Mesendoderm (in vitro differentiated cells): ENCODE measurements at places on chromosomes 5 and 9.

GRCh38 chr5:8458038-8458383 lies 589.1 kb downstream of the MTRR start:
- no peaks in the 10 kb centered on the region for H3K4me1 ChIP-seq
- H3K36me3 ChIP-seq = no peaks in the 10 kb centered on the region
- no peak overlapping the region for H3K27ac ChIP-seq
- no peak overlapping the region for H3K4me3 ChIP-seq
- DNase-seq = no peak

DNA sequence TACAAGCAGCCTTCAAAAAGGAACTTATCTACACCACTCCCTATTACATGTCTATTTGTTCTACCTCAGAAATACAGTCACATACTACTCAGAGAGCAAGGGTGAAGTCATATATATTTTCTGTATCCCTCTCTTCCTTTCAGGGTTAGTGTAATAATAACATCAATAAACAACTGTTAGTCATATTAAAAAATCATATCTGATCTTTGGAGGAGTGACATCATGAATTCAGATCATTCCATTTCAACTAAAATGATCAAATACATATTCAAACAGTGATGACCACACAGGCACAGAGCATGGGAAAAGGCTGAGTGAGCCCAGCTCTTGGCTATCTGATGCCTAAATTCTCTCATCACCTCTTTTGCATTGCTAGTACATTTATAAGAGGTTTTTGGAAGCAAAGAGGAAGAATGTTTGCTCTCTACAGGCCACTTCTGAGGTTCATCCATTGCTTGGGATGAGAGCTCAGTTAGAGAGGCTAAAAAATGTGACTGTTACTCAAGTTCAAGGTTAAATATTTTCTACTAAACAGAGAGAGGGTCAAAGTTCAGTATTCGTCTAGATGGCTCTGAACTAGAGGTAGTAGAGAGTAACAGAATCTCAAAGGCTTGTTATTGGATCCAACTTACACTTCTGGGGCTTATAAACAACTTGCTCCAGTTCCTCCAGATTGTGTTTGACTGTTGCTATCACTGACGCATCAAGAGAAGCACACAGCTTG lies 39.0 kb downstream of the RIGI start:
- no peak for DNase-seq
- H3K27me3 ChIP-seq = no peaks in the 10 kb centered on the region
- H3K36me3 ChIP-seq = peaks cover 3% of the 10 kb centered on the region
- no peak overlapping the region for H3K4me3 ChIP-seq
- H3K4me1 ChIP-seq = no peaks in the 10 kb centered on the region

DNA sequence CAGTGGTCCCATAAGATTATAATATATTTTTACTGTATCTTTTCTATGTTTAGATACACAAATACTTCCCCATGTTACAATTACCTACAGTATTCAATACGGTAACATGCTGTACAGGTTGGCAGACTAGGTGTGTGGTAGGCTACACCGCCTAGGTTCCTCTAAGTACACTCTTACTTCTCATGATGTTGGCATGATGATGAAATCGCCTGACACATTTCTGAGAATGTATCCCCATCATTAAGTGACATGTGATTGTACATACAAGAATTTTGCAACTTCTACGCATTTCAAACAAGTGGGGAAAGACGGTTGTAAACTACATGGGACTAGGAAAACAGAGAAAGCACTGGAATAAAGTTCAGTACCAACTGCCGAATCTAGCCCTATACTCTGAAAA lies 53.3 kb downstream of the SETX start:
- no peak for DNase-seq
- no peaks in the 10 kb centered on the region for H3K27me3 ChIP-seq
- no peak overlapping the region for H3K27ac ChIP-seq
- H3K36me3 ChIP-seq = peaks cover 8% of the 10 kb centered on the region
- peaks cover 2% of the 10 kb centered on the region for H3K4me1 ChIP-seq

DNA sequence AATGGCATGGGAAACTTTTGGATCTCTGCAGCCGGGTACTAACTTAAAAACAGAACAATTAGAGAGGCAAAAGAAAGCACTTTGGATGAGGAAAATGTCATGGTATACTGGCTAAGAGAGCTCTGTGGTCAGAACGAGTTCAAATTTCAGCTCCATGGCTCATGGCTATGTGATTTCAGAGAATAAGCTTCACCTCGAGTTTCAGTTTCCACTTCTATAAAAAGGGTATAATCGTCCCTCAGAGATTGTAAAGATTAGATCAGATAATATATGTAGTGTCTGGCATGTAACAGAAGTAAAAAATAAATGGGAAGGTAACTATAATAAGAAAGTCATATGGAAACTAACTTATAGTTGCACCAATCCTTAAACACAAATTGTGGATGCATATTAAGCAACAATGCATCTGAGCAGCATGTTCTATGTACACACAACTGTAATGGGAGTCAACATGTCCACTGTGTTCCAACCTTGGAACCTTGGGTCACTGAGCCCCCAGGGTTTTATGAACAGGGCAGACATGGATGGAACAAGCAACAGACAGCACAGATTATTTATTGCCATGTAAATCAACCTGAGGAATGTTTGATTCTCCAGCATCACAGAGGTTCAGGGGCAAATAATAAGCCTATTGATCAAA lies 145.4 kb downstream of the MAPKAP1 start:
- no peak for DNase-seq
- no peak overlapping the region for H3K4me3 ChIP-seq
- H3K36me3 ChIP-seq = no peaks in the 10 kb centered on the region
- H3K27ac ChIP-seq = no peak overlapping the region
- no peaks in the 10 kb centered on the region for H3K27me3 ChIP-seq

- H3K4me3 ChIP-seq = no peak overlapping the region
- H3K27ac ChIP-seq = no peak overlapping the region
- no peaks in the 10 kb centered on the region for H3K4me1 ChIP-seq
- no peaks in the 10 kb centered on the region for H3K27me3 ChIP-seq
- no peak for DNase-seq
These were observed 12.0 kb upstream of the WDR38 start for GRCh38 chr9:124841075-124841821.

DNA sequence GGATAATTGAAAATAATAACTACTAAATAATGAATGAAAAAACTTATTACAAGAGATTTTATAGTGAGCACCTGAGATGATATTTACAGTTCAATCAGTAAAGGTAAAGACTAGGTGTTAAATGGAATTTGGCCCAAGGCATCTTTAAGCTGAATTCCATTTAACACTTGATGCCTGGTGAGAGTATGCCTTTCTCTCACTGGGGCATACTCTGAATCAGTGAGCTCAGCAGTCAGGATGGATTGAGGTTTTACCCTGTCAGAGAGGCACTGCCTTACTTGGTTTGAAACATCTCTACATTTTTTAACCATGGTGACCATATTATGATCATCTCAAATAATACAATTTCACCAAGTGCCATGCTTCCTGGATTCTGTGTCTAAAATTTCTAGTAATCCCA lies 1416.3 kb downstream of the MAT2B start:
- no peak overlapping the region for H3K27ac ChIP-seq
- H3K36me3 ChIP-seq = no peaks in the 10 kb centered on the region
- no peaks in the 10 kb centered on the region for H3K27me3 ChIP-seq
- H3K4me1 ChIP-seq = no peaks in the 10 kb centered on the region
- DNase-seq = peak; percentile 54
- no peak overlapping the region for H3K4me3 ChIP-seq

GRCh38 chr5:127053049-127053448 lies 20.3 kb downstream of the C5orf63 start:
- no peak overlapping the region for H3K27ac ChIP-seq
- H3K36me3 ChIP-seq = no peaks in the 10 kb centered on the region
- H3K4me1 ChIP-seq = no peaks in the 10 kb centered on the region
- H3K4me3 ChIP-seq = no peak overlapping the region

- peaks cover 1% of the 10 kb centered on the region for H3K4me1 ChIP-seq
- H3K36me3 ChIP-seq = no peaks in the 10 kb centered on the region
- H3K27me3 ChIP-seq = no peaks in the 10 kb centered on the region
- no peak overlapping the region for H3K27ac ChIP-seq
- no peak for DNase-seq
These were observed 180.3 kb downstream of the SEMA6A start for GRCh38 chr5:116394186-116394867.

GRCh38 chr9:92047500-92047899 lies 67.7 kb downstream of the SPTLC1 start:
- no peak overlapping the region for H3K4me3 ChIP-seq
- H3K27me3 ChIP-seq = no peaks in the 10 kb centered on the region
- peaks cover 11% of the 10 kb centered on the region for H3K36me3 ChIP-seq
- DNase-seq = no peak
- no peak overlapping the region for H3K27ac ChIP-seq
- H3K4me1 ChIP-seq = peaks cover 2% of the 10 kb centered on the region

DNA sequence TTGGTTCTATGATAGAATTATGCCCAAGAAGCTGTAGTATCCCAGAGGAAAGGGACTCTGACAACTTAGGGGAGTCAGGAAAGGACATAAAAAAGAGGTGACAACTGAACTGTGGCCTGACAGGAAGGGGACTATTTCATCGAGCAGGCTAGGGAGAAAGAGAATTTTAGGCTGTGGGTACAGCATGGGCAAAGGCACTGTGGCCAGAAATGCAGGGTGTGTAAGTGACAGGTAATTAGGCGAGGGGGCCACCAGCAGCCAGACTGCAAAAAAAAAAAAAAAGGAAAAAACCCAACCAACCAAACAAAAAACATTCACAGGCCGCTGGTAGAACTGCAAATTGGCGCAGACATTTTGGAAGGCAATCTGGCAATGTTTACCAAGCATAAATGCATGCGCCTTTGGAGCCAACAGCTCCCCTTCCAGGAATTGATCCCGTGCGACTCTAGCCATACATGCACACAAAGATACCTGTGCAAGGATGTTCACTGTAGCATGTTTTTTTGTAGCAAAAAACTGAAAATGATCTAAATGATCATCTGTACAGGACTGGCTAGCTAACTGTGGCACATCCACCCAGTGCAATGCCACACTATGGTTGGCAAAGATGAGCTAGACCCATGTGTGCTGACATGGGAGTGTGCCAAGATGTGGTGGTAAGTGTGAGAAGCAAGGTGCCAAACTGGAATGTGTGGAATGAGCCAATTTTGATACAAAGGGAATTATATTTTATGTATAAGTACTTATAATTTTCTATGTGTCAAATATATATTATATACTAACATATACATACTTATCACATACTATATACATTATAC lies 1.1 kb downstream of the EIF4E1B start:
- peaks cover 8% of the 10 kb centered on the region for H3K27me3 ChIP-seq
- no peaks in the 10 kb centered on the region for H3K36me3 ChIP-seq
- H3K4me3 ChIP-seq = no peak overlapping the region
- DNase-seq = no peak
- H3K4me1 ChIP-seq = peaks cover 5% of the 10 kb centered on the region
- H3K27ac ChIP-seq = no peak overlapping the region

GRCh38 chr9:110178281-110178680 lies 29.7 kb downstream of the C9orf152 start:
- DNase-seq = no peak
- no peak overlapping the region for H3K27ac ChIP-seq
- no peak overlapping the region for H3K4me3 ChIP-seq

GRCh38 chr9:23830929-23831730 lies 5.1 kb upstream of the ELAVL2 start:
- peaks cover 6% of the 10 kb centered on the region for H3K27me3 ChIP-seq
- no peaks in the 10 kb centered on the region for H3K36me3 ChIP-seq
- no peak overlapping the region for H3K27ac ChIP-seq
- peaks cover 8% of the 10 kb centered on the region for H3K4me1 ChIP-seq

- DNase-seq = no peak
- no peak overlapping the region for H3K4me3 ChIP-seq
- H3K4me1 ChIP-seq = no peaks in the 10 kb centered on the region
These were observed 211.6 kb downstream of the ATP10B start for GRCh38 chr5:160640406-160640805.

GRCh38 chr5:19564036-19564435 lies 424.0 kb downstream of the CDH18 start:
- DNase-seq = no peak
- H3K4me3 ChIP-seq = no peak overlapping the region
- H3K27me3 ChIP-seq = no peaks in the 10 kb centered on the region
- no peaks in the 10 kb centered on the region for H3K36me3 ChIP-seq

- no peaks in the 10 kb centered on the region for H3K36me3 ChIP-seq
- H3K27ac ChIP-seq = no peak overlapping the region
- no peaks in the 10 kb centered on the region for H3K27me3 ChIP-seq
- no peak for DNase-seq
- H3K4me1 ChIP-seq = no peaks in the 10 kb centered on the region
These were observed 173.8 kb downstream of the AUH start for GRCh38 chr9:91187965-91188344.

- H3K36me3 ChIP-seq = no peaks in the 10 kb centered on the region
- peaks cover 5% of the 10 kb centered on the region for H3K4me1 ChIP-seq
- H3K4me3 ChIP-seq = peak overlapping the region; percentile 13
These were observed 1.2 kb upstream of the ADAMTS6 start for GRCh38 chr5:65482736-65483545.
